ENCODE measurements at places on chromosomes 2 and 18.

GRCh38 chr2:84223191-84223590 is 235.9 kb downstream of the SUCLG1 start:
- peak; percentile 48 for DNase-seq

- DNase-seq, result peak; percentile 80
Observed at GRCh38 chr18:23523429-23524212, 20.3 kb downstream of the RMC1 start.

DNA sequence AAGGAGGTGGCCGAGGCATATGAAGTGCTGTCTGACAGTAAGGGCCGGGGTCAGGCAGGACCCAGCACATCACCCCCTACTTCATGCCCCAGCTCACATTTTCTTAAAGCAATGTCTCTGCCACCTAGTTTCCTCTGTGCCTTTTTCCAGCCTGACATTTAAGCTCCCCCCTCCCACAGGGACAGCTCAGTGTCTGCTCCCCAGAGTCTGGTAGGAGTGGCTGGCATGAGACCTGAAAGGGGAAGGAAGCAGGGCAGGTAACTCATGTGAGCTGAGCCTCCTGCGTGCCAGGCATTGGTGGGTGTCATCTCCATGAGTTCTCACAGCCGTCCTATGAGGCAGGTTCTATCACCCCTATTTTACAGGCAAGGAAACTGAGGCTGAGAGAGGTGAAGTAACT is 1.5 kb downstream of the DNAJB2 start:
- no peak for DNase-seq

GRCh38 chr2:45910473-45911060 is 259.1 kb downstream of the PRKCE start:
- DNase-seq, result no peak

Measured in fibroblast of skin of scalp (primary cell).